Caco-2 (cell line): ENCODE measurements at places on chromosomes 3 and 15.

GRCh38 chr3:14628406-14628805 lies 23.2 kb upstream of the CCDC174 start:
- DNase-seq, result no peak

DNA sequence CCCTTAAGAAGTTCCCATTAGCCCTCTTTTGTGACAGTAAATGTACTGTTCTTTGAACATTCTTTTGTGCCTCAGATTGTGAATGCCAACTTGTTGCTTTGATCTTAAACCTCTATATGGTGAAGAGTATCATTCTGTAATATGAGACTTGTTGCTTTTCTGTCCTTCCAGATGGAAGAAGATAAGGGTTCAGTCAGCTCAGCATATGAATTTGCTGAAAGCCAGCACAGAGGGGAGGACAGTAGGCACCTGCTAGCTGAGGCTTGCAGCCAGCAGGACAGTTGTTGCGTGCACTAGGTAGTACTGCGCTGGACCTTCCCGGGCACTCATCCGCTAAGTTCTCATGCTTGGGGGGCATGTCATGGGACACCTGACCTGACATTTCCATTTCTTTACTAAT lies 74.7 kb downstream of the DCUN1D1 start:
- no peak for DNase-seq

GRCh38 chr3:154182322-154182922 lies 61.2 kb downstream of the ARHGEF26 start:
- DNase-seq, result no peak

GRCh38 chr3:58575971-58576652 lies 1.1 kb downstream of the FAM107A start:
- no peak for DNase-seq

DNA sequence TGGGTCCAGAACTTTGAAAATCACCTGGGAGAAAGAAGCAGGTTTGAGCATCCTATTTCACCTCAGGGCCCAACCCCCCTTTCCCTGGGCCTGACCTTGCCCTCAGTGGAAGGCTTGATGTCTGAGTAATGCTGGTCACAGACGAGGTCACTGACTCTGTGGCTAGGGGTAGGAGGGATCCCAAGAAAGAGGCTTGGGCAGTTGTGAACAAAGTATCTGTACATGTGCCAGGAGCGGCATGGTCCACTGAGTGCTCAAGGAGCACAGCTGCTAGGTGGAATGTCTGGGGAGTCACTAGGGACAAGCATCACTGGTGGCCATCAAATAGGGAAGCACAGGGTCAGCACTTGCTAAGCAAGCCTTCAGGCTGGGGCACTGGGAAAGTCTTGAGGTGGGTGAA lies 7.3 kb downstream of the CCDC71 start:
- DNase-seq, result no peak

DNA sequence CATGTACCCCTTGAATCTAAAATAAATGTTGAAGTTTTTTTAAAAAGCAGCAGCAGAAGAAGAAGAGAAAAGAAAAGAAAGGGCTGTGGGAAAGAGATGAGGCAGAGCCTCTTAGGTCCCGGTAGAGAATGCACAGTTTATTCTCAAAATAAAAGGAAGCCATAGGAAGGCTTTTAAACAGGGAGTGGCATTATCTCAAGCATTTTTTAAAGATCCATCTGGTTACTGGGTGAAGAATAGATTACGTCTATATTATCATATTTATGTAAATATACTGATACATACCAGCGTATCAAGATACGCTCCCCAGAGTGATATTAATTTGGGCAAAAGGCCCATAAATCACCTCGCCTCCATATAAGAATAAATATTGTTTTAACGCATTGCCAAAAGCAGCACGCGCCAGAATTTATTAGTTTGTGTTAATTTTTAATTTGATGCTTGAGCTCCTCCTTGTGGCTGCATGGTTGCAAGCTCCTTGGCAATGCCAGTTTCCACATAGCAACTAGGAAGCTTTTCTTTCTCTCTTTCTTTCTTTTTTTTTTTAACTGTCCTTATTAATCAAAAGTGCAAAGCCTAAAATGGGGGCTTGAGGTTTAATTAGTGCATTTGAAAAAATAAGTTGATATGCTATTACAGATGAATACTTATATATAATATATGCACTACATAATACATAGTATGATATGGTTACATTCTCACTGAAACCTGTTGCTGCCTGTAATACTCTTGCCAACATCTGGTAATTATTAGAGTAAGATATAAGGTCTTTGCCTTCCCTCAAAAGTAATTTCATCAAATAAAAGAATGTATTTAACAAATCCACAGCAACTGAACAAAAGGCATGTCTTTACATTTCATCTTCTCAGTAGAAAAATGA lies 242.8 kb upstream of the UBE2E2 start:
- DNase-seq, result peak; percentile 40

DNA sequence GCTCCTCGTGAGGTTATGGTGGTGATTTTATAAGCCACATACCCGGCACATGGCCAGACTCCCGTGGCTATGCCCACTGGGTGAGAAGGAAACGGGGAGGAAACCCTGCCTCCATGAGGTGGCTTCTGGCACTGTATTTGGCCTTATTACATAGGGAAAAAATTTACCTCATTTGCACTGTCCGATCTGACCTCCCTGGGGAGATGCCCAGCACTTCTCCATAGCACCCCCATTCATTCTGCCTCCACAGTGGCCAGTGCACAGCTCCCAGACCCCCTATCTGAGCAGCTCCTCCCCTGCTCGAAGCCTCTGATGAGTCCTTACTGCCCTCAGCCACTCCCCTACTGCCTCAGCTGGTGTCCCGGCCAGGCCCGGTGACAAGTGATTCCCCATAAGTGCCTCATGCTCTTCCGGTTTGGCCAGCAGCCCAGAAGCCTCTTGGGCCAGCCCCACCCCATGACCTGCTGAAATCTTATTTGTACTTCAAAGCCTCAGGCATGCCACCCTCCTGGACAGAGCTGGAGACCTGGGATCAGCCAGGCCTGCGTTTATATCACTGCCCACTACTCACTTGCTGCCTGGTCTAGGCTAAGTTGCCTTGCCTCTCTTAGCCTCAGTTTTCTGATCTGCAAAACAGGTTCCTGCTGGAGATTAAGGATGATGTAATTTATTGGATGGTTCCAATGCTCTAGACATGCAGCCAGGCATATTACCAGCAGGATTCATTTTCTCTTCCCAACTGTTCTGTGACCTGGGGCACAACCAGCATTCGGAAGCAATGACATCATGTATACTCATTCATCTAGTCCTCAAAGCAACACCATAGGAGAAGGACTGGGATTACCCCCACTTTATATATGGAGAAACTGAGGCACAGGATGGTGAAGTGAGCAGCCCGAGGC lies 30.6 kb upstream of the SLC6A6 start:
- DNase-seq, result peak; percentile 48

DNA sequence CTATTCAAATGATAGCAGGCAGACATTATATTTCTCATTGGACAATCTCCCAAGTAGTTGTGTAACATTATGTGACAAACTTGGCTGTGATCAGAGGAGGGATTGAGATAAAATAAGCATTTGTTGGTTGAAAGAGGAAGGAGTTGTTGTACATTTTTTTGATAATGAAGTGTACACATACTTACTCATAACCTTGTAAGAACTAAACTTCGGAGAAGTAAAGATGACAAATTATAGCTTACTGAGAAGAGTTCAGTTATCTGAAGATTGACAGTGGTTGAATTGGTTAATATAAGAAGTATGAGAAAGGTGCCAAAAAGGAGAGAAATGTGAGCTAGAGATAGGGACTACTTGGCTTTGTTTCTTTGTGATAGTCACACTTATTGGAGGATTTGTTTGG lies 32.6 kb downstream of the STT3B start:
- no peak for DNase-seq

- DNase-seq, result no peak
These were observed 38.3 kb downstream of the SLC6A6 start for GRCh38 chr3:14440531-14441239.

- no peak for DNase-seq
These were observed 773.8 kb downstream of the PLOD2 start for GRCh38 chr3:145387211-145387610.

- DNase-seq, result peak; percentile 15
These were observed 96.3 kb upstream of the ALDH1A3 start for GRCh38 chr15:100783291-100783690.

DNA sequence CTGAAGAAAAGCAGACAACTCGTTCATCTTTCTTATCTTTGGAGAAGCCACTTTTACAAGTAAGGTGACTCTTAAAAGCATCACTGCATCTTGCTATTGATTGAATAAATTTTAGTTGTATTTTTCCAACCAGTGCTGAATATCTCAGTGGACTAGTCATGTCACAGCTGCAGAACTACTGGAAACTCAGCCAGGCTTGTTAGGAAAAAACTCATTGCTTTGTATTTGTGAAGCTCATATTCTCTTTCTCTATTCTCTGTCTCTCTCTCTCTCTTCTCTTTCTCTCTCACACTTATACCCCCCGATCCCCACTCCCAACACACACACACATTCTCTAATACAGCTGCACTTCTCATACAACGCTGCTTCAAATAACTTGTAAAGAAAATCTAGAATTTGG lies 104.3 kb downstream of the WDR76 start:
- no peak for DNase-seq

DNA sequence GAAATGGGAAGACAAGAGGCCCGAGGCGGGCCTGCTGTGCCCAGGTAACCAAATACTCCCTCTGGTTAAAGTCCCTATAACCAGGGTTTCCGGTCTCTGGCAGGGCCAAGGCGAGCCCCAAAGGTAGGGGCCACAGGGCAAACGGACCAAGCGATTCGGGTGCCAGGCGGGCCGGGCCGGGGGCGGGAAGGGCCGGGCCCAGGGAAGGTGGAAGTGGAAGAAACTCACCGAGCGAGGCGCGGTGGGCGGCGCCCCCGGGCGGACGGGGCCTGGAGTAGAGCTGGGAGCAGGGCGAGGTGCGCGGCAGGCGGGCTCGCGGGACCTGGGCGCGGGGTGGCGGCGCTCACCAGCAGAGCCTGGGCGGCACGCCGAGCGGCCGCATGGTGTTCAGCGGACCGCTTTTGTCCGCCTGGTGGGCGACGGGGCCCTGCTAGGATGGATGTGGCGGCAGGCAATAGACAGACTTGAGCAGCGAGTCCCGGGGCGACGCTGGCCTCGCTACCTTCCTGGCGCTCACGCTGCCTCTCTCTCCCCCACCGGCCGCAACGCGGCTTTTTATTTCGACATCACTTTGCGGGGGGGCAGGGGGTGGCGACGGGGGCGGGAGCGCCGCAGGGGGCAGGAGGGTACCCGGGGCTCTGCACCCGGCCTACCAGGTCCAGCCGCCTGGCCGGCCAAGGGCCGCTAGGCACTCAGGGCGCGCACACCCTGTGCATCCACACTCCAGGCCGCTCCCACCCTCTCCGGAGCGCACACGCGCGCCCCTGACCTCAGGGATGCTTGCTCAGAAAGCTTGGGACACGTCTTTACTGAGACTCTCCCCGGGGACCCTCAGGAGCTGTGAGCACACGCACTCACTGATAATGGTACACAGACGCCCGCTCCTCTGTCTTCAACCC lies at the start of gene GATA2:
GATA2 (minus strand) TSS at position 531 of the 899 bp plus-strand sequence. CDS start 6,170 bp downstream, outside the sequence.
- no peak for DNase-seq

DNA sequence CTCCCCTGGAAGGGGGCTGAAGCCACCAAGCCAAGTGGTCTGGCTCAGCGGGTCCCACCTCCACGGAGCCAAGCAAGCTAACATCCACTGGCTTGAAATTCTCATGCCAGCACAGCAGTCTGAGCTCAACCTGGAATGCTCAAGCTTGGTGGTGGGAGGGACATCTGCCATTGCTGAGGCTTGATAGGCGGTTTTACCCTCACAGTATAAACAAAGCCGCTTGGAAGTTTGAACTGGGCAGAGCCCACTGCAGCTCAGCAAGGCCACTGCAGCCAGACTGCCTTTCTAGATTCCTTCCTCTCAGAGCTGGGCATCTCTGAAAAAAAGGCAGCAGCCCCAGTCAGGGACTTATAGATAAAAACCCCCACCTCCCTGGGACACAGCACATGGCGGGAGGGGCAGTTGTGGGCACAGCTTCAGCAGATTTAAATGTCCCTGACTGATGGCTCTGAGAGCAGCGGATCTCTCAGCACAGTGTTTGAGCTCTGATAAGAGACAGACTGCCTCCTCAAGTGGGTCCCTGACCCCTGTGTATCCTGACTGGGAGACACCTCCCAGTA lies 23.2 kb upstream of the IGSF10 start:
- DNase-seq, result no peak

- DNase-seq, result no peak
These were observed 22.2 kb downstream of the CCDC39 start for GRCh38 chr3:180657094-180657493.

GRCh38 chr15:64562003-64562640 lies 101.7 kb downstream of the ZNF609 start:
- DNase-seq, result no peak

DNA sequence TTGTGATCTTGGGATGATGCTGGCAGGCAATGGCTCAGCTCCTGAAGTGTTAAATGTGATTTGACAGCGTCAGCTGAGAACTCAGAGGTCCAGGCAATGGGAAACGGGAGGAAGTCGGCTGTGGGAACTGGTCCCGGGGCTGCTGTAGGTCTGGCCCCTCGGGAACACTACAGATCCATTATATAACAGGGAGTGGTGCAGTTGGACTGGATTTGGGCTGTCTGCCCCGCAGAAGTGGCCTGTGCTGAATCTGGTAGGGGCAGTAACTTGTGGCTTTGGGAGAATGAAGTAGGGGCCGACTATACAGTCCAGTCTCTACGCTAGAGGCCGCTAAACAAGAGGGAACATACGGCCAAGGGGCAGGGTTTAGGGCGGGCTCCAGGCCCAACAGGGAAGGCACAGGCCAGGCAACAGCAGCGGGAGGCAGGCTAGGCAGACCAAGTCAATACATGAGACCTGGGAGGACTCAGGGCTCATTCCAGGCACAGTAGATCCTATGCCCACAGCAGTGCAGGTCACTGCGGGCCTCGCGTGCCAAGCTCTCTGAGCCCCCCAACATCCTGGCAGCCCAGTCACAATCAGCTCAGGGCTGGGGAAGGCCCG lies 20.3 kb upstream of the IL16 start:
- DNase-seq, result no peak

- DNase-seq, result no peak
These were observed 87.3 kb downstream of the PEX5L start for GRCh38 chr3:179949412-179949811.

DNA sequence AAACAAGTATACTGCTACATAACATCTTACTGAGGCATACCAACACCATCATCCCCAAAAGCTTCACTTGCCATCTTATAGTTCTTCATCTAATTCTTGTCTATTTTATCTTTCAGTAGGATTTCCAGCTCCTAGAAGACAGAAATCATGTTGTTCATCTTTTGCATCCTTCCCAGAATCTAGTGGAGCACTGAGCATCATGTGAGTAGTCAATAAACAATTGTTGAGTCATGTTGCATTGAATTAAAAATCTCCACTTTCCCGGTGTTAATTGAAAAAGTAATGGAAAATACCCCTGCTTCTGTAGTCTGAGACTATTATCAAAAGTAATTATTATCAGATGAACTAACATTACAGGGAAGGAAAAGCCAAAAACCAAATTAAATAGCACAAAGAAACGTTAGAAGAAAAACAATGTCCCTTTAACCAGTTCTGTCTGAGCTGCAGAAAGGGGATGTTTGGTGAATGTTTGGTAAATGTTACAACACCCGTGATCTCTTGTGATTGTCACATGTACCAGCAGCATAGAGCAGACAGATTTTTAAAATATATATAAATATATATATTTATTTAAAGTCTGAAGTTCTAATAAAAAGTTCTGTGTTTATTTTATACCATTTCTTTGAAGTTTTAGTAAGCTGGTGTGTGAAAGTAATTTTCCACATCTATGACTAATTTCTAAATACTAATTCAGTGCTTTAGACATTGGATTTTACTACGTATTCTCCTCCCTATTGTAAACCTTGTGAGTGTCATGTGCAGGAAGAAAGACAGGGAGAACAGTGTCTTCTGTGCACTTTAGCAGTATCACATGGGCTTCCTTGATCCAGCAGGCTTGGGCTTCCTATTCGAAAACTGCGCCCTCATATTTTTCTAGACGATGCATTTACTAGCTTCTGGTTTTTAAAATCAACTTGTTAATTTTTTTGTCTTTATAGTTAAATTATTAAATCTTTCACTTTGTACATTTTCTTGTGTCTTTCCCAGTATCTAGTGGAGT lies 85.6 kb downstream of the RAP2B start:
- no peak for DNase-seq
